ENCODE measurements at places on chromosomes 6 and 20.

- DNase-seq: no peak
Measured at GRCh38 chr6:52190409-52190808, 4.2 kb downstream of the IL17A start.

- DNase-seq: no peak
Measured at GRCh38 chr6:13452346-13453117, 34.9 kb downstream of the GFOD1 start.

- DNase-seq: no peak
Measured at GRCh38 chr6:93779086-93779841, 359.9 kb upstream of the EPHA7 start.

DNA sequence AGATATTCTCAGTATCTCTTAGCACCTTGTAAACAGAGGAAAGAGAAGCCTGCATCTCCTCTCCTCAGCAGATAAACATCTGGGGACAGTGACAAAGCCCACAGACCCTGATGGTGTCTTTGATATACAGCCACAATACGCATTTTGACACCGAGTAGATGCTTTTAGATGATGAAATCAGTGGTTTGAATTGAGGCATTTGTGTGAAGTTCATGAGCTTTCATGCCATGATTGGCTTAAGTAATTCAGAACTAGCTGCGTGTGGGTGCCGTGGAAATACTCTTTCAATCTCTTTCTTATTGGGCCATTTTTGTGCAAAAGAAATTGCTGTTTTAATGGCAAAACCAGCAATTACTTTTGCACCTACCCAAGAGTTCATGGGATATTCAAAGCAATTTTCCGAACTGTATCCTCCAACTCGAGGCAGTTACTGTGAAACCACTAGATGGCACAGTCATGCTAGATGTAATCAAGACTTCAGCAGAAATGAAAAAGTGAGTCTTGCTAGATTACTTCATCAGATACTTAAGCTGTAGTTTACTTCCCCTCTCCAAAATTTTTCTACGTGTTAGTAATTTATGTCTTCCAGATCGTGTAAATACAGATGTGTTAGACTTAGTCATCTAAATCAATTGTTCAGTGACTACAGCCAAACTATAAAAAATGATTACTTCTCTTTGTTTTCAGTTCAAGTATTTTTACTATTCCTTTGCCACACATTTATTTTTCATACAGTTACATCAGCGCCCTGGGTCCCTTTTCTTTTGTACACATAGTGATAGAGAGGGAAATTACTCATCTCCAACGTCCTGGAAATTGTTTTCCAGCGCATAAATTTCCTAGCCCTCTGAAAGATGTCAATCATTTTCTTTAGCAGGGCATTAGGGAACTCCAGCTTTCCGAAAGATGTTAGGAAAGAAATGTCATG is 49.4 kb downstream of the IYD start:
- DNase-seq: peak; percentile 88

DNA sequence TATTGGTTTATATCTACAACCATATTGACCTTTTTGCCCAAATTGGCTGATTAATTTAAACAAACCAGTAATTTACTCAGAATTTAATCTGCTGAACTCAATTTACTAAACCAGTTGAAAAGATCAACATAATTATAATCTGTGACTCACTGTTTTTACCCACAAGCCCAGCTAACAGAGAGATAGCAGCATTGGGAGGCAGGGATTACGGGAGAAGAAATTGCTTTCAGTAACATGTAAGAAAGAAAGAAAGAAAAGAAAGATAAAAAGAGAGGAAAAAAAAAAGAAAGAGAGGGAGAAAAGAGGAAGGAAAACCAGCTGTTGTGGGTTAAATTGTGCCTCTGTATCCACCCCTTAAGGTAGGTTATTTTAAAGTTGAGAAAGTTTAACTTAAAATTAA is 13.3 kb upstream of the RHAG start:
- DNase-seq: no peak

DNA sequence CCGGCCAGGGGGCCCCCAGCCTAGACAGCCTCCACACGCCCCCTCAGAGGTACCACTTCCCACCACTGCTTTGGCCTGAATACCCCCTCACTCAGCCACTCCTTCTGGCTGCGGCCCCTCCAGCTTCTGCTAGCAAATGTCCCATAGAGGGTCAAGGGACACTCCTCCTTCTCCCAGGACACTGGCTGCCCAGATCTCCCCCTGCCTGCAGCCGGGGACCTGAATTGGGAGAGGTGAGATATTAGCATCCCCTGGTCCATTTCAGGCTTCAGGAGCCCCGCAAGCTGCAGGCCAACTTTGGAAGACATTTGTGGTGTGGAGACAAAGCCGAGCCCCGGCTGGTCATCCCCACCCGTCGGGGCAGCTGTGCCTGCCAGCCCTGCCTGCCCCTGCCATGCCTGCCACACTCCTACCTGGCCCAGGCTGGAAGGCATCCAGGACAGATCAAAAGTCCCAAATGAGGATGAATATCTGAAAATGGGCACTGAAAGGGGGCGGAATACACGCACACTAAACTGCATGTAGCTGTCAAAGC is 32.5 kb upstream of the FOXC1 start:
- no peak for DNase-seq

- no peak for DNase-seq
Measured at GRCh38 chr6:6331393-6331792, 10.9 kb upstream of the F13A1 start.

DNA sequence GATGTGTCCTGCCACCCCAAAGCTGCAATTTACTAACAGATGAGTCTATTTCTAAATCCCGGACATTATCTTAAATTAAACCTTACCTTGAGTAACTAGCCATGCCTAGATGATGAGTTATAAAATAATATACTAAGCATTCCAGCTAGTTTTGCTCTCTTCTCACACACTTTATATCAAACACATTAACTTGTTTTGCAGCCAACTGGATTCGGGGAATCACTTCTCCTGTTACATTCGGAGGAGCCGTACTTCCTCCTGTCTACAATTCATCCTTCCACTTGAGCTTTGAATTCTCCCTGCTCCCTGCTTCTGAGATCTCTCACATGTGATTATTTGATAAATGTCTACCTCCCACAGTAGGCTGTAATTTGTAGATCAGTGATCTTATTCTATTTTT is 420.1 kb downstream of the GJA1 start:
- DNase-seq: no peak

- DNase-seq: no peak
Measured at GRCh38 chr6:83151114-83151513, 42.0 kb downstream of the PGM3 start.

DNA sequence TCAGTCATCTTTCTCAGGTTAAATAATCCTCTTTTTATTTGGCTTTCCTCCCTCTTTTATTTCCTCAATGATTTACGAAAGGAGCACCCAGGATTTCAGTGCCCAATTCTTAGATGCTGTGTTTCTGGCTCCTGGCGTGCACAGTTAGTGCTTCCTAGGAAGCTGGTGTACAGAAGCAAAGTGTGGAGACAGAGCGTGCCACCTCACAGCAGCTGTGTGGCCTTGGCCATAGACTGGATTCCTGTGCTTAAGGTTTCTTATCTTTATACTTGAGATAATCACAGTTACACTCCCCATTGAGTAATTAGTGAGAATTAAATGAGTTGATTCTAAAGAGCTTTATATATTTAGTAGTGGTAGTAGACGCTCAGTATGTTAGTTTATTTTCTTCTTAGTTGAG is 39.7 kb upstream of the GJA1 start:
- no peak for DNase-seq

DNA sequence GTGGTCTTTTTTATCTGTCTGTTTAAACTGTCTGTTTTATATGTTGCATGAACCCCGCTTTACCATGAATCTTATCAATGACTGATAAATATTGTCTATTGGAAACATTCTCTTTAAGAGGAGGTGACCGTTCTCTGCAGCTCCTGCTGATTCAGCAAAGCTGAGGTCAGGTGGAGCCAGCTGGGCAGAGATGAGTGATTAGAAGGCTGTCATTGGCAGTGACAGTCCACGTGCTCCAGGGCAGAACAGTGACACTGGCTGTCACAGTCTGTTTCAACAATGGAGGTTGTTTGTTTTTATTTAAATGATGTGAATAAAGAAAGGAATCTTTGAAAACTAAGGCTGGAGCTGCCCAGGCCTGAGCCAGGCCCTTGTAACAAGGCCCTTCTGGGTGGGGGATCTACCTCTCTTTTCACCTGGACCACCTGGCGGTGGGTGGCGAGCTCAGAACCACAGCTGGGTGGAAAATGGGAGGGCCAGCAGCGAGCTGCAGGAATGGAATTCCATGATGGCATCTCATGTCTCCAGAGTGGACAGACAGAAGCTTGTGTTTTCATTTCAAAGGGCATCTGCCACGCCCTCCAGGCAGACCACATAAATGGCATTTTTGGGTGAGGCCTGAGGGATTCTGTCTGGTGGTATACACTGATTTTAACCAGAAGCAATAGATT is 12.6 kb downstream of the SYNJ2 start:
- no peak for DNase-seq

DNA sequence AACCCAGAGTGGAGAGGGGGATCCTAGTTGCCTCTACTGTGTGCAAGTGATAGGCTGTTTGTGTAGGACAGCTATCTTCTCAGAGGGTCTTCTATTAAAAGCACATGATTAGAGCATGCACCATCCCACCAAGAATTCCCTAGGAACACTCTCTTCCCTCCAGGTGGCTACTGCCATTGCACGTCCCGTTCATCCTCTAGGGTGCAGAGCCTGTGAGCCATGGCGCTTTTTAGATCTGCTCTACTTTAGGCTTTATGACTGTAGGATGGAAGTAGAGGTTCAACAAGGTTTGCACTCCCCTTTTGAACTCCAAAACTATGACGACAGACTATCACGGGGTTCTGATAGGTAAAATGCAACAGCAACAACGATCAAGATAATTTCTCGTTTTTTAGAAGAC is 90.5 kb upstream of the SAMD5 start:
- DNase-seq: no peak

DNA sequence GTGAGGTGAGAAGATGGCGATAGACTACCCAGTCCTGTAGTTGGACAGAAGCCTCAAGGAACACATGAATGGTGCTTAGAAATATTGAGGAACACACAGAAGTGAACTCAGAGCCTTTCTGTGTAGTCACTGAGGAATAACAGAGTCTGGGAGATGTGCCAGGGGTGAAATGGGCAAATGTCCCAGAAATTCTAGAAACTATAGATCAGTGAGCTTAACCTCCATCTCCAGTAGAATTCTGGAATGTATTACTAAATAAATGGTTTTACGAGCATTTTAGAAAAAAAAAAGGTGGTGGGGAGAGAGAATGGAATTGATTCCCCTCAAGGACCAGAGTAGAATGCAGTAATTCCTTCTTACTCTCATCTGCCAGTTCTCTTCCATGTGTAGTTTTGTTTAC is 380.0 kb downstream of the LMBRD1 start:
- DNase-seq: peak; percentile 49

DNA sequence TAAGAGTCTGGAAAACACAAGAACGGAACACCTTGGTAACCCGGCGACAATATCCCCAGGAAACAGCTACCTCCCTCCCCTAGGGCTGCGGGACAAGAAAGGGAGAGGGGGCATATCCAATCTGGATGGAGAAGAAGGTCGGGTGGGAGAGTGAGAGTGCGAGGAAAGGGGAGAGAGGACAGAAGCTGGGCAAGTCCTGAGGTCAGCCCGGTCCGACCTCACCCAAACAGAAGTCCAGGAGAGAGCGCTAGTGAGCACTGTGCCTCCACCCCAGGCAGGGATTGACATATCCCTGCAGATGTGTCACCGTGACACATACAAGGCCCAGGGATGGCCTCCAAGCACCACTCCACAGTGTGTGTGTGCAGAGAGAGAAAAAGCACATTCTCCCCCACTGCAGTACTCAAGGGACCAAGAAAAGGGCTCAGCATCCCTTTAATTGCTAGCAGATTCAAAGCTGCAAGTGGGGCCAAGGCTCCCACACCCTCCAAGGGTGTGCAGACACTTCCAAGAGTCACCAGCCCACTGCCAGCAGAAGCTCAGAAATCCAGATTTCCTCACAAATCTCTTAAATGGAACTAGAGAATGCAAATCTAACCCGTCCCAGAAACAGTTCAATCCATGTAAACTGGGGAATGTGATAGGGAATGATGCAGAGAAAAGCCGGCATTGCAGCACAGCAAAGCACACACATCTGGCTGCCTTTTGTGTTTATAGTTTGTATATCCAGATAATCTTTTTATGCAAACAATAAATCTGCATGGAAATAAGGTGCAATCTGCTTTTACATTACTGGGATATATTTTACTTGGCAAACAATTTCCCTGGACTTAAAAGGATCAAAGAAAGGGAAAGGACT is 3.1 kb downstream of the PXDC1 start:
- peak; percentile 53 for DNase-seq

- DNase-seq: no peak
Measured at GRCh38 chr6:145811741-145812140, 2.9 kb downstream of the FBXO30 start.

DNA sequence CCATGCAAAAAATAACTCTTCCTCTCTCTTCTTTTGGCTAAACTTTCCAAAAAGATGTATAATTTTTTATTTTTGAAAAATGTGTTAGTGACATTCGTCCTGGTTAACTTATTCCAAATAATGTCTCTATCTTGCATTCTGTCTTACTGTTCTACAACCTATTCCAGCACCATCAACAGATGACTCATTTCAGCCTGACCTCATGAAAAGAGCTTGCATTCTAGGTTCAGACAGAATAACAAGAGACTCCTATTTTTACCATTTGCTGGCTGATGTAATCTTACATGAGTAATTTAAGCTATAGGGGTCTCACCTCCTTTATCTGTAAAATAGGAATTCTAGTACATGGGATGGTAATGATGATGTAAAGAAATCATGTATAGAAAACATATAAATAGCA is 109.0 kb downstream of the FUT9 start:
- DNase-seq: no peak

DNA sequence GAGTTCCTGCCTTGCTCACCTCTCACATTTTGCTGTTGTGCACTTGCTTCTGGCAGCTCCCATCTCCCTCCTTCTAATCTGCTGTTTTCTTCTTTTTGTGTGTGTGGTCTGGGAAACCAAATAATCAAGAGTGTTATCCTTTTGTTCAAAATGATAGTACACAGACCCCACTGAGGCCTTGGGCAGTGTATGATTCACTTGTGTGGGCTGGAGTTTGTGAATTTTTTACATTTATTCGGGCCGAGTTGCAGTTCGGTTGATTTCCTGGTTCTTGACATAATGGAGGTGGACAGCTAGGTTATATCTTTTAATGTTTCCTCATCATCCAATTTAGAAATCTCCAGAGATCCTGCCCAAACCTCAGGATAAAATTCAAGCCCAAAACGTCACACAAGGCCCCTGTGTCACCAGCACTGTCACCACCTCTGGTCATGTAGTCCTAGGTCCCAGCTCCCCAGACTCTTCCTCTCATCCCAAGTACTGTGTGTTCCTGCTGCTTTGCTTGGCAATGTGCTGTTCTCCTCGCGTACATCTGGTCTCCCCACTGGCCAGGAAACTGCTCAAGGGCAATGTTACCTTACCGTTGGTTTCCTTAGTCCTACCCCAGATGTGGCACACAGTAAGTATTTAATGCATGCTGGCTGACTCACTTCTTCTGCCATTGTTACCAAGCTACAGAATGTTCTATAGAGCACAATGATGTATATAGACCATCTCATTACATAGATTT is 55.7 kb upstream of the PHACTR2 start:
- DNase-seq: peak; percentile 4

Measured in fibroblast of skin of left quadriceps (primary cell).